ENCODE measurements at places on chromosomes 2 and 18. TPM values are rescaled to one million over a fixed set of nuclear protein-coding genes. Genes with fewer than 3 reads are reported as not detected.

Gene EIF5B
- polyA plus RNA-seq: 16.7 TPM

DNA sequence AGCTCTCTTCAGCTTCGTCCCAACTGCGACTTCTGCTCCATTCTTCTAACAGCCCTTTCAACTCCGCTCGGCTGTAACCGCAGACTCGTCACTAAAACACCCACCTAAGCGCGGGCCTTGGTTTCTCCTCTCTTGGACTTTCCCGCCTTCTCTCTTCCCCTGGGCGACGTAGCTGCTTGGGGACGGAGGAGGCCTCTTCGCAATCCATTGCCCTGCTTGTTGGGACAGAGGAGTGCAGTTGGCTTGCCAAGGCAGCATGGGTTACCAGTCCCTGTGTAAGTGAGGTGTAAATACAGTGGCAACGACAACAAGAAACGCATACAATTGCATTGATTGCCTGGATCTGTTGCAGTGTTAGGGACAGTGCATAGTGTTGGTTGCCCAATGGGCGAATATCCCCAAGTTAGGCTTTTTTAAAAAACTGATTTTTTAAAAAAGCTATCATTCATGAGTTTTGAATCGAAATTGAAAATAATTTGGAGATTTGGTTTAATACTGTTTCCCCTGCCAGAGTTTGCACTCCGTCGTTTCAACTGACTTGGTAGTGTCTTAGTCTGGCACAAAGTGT lies 484 bp upstream of the DARS1 start:
- H3K27me3 ChIP-seq: no peaks in the 10 kb centered on the region
- H3K4me1 ChIP-seq: peaks cover 35% of the 10 kb centered on the region
- DNase-seq: peak; percentile 74
- peak overlapping the region; percentile 43 for H3K4me3 ChIP-seq
- peak overlapping the region; percentile 99 for H3K27ac ChIP-seq

- H3K27ac ChIP-seq: no peak overlapping the region
- no peaks in the 10 kb centered on the region for H3K27me3 ChIP-seq
- H3K4me3 ChIP-seq: no peak overlapping the region
- H3K36me3 ChIP-seq: no peaks in the 10 kb centered on the region
- no peaks in the 10 kb centered on the region for H3K4me1 ChIP-seq
These were observed 31.8 kb upstream of the SLC8A1 start for GRCh38 chr2:40483549-40484243.

- no peak for DNase-seq
- H3K36me3 ChIP-seq: no peaks in the 10 kb centered on the region
- H3K4me1 ChIP-seq: no peaks in the 10 kb centered on the region
- H3K27ac ChIP-seq: no peak overlapping the region
- H3K27me3 ChIP-seq: no peaks in the 10 kb centered on the region
These were observed 512.7 kb downstream of the IRS1 start for GRCh38 chr2:226286916-226287315.
